ENCODE measurements at places on chromosomes 1 and 21.

GRCh38 chr1:9731561-9731960 lies 80.0 kb downstream of the PIK3CD start:
- no peak for DNase-seq

DNA sequence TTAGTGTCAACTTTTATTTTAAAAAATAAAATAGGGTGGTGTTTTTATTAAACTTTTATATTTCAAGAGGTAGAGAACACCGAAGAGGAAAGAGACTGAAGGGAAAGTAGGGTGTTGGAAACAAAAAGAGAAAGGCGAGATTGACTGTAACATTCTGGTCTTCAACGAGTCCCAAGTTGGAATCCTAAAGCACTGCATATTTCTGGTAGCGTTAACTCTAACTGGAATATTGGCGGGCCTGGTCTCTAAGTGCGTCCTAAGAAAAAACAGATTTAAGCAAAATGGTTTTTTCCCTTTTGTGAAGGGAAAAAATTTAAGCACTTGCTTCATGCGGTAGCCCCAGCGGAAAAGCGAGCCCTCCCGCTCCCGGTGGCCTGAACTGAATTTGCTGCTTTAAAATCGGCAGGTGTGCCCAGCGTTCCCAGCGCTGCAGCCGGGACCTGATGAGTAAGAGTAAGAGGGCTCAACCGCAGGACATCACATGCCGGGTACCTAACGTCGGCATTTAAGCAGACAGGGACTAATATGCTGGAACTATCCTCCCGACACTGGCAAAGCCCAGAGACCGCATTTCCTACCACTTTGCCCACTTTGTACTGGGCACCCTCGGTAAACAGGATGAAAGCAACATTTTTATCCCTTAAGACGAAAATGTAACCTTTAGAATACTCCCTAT lies 30.5 kb upstream of the NFIA start:
- no peak for DNase-seq

DNA sequence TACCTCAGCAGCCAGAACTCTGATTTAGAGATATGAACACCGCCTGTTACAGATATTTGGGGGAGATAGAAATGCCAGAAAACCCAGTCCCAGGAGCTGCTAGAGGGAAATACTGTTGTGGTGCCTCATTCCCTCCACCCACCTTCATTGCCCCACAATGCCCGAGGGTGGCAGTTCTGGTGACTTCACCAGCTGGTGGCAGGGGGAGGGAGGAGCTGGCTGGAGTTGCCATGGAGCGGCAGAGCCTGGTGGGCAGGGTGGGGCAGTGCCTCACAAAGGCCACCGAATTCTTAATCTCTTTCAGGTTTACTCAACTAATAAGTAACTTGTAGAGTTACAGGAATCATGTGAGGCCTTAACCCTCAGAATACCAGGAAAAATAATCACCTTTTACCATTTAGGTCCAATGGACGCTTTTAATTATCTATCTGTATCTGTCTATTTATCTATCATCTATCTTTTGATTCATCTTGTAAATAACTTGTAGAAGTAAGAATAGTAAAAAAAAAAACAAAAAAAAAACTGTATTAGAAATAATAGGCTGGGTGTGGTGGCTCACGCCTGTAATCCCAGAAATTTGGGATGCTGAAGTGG lies 11.7 kb upstream of the S100A11 start:
- peak; percentile 70 for DNase-seq

DNA sequence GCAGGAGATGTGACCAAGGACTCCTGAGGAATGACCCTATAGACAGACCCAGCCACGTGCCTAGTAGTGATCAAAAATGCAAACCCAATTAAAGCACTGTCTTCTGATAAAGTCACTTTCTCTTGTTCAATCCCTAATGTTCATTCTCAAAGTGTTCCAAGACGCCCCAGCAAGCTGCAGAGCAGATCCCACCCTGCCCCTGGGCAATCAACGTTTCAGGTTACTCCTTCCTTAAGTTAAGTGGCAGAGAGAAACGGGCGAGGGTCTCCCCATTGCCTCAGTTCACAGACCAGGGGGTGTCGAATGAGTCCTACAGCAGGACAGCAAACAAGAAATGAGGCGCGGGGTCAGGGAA lies 699 bp upstream of the RGS2 start:
- no peak for DNase-seq

DNA sequence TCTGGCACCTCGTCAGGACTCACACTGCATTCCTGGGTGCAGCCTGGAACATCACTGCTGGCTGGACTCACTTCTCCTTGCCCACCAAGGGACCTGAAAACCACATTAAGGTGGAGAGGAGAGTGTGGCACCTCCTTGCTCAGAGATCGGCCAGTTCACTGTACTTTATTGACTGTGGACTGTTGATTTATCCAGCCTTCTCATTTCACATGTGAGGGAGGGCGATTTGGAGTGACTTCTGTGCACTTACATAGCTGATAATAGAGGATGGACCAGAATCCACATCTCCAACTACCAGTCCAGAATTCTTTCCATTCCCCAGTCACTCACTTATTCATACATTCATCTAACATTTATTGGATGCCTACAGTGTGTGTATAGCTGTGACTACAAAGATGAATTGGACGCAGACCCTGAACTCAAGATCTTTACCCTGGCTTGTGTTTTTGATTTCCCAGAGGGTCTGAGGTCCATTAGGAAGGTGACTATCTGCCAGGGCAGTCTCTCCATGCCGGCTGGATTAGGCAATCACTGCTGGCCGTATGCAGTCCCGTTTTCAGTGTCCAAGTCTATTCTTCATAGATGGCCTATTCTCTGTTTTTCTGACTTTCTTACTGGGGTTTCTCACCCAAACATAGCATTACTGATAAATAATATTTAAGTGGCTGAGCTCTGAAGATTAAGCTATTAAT lies 233.5 kb upstream of the SGIP1 start:
- no peak for DNase-seq

- DNase-seq: no peak
These were observed 809 bp upstream of the ZNF669 start for GRCh38 chr1:247104965-247105364.

GRCh38 chr1:159005676-159006075 lies 4.0 kb upstream of the IFI16 start:
- DNase-seq: no peak
